Breast epithelium (tissue), 4 donors: ENCODE measurements at places on chromosomes 4 and X.

DNA sequence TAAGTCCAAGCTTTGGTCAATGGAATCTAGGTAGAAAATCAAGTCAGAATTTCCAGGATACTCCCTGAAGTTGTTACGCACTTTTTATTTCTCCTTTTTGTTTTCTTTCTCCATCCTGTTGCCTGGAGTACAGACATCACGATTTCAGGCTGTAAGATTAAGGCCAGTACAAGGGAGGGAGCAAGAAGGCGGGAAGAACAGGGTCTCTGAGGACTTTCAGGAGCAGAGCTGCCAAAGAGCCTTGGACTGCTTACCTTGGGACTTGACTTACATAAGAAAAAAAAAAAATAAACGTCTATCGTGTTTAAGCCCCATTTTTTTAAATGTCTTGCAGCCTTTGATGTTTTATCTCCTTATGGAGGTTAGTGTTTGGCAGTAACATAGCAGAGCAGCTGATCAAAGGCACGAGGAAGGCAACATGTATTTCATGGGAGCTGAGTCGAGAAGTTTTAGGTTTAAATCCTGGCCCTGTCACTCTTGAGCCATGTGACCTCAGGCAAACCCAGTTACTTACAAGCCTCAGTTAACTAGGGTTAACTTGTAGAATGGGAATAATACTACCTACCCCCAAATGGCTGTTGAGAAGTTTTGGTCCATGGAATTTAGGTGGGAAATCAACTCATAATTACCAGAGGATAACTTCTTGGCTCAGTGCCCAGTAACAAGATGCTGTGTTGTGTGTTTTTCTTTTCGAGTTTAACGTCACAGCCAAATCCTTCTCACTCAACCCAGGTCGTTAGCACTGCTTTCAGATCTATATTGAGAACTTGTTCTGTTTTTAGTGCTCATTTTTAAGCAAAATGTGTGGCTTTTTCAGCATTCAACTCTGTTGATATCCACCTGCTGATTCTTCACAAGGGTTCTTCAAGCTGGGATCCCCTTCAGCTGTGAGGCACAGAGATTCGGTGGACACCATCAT is 106.8 kb downstream of the CLNK start:
- H3K27ac ChIP-seq: no peak overlapping the region
- no peak overlapping the region for H3K4me3 ChIP-seq
- H3K27me3 ChIP-seq: no peaks in the 10 kb centered on the region
- H3K4me1 ChIP-seq: no peaks in the 10 kb centered on the region

DNA sequence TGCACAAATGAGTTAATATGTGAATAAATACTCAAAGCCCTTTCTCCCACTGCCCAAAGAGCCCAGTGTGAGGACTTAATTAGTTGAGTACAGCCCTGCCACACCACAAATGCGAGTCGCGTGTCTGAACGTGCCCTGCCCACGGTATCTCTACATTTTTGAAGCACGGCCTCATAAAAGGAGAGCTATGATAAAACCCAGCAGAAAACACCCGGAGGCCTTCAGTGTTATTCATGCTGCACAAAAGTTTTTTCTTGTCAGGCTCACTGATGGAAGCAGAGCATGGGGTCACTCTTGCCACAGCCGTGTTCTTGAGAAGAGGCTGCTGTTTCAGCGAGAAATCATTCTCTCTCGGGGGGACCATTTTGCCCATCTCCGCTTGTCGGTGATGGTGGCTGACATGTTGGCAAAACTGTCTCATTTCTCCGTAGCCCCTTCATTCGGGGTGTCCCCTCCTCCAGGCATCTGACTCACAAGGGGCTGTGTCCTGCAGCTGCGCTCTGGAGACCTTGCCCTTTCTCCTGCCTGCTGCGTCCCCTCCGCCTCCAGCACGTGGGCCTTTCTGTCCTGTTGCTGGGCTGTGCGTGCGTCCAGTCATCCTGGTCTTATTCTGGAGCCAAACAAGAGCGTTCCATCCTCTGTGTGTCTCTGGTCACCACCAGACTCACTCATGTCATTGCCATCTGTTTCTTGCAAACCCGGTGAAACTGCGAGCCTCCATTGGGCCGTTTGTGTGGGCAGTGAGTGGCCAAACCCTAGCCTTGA is 88.8 kb downstream of the SORCS2 start:
- no peaks in the 10 kb centered on the region for H3K27me3 ChIP-seq
- H3K27ac ChIP-seq: no peak overlapping the region
- no peaks in the 10 kb centered on the region for H3K36me3 ChIP-seq
- H3K4me3 ChIP-seq: no peak overlapping the region
- no peak for DNase-seq

GRCh38 chr4:101337688-101338087 is 9.6 kb downstream of the PPP3CA start:
- H3K27ac ChIP-seq: no peak overlapping the region
- no peaks in the 10 kb centered on the region for H3K36me3 ChIP-seq
- H3K4me3 ChIP-seq: no peak overlapping the region
- no peaks in the 10 kb centered on the region for H3K4me1 ChIP-seq

GRCh38 chr4:6282314-6282771 is 12.7 kb downstream of the WFS1 start:
- no peaks in the 10 kb centered on the region for H3K27me3 ChIP-seq
- no peaks in the 10 kb centered on the region for H3K36me3 ChIP-seq
- no peak for DNase-seq
- H3K4me3 ChIP-seq: no peak overlapping the region
- no peaks in the 10 kb centered on the region for H3K4me1 ChIP-seq

GRCh38 chrX:31340587-31340986 is 268.7 kb upstream of the FTHL17 start:
- no peak overlapping the region for H3K4me3 ChIP-seq
- no peaks in the 10 kb centered on the region for H3K36me3 ChIP-seq
- H3K4me1 ChIP-seq: no peaks in the 10 kb centered on the region
- no peaks in the 10 kb centered on the region for H3K27me3 ChIP-seq

DNA sequence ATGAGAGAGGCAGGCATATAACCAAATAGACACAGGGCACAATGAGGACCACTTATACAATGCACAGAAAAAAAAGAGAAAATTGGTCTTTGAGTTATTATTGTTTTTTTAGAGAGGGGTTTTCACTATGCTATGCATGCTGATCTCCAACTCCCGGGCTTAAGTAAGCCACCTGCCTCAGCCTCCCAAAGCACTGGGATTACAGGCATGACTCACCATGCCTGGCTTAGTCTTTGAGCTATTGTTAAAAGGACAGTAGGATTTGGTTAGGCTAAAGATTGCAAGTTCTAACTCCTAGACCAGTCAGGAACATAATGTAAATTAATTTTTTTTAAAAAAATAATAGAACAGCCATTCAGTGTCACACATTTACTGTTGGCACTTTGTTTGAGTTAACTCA is 340.1 kb downstream of the GPAT3 start:
- no peaks in the 10 kb centered on the region for H3K27me3 ChIP-seq
- H3K27ac ChIP-seq: no peak overlapping the region
- no peaks in the 10 kb centered on the region for H3K36me3 ChIP-seq
- DNase-seq: no peak
- H3K4me3 ChIP-seq: no peak overlapping the region

DNA sequence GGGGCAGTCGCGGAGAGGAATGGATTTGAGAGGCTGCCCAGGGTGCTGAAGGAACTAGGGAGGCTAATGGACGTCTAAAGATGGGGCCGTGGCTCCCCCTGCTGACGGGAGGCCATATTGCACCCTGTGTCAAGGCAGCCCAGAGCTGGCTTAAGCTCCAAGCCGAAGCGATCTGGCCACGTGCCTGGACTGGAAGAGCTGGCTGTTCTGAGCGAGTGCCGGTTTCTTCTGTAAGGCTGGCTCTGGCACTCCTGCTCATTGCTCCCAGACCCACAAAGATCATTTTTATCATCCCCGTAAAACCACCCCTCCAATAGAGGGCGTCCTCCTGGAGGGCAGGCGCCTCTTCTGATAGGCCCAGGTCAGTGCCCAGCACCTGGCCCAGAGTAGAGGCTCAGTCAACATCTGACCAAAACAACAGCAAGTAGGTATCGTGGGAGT is 5.6 kb downstream of the PNCK start:
- H3K27ac ChIP-seq: no peak overlapping the region
- no peak overlapping the region for H3K4me3 ChIP-seq
- no peaks in the 10 kb centered on the region for H3K27me3 ChIP-seq
- H3K4me1 ChIP-seq: no peaks in the 10 kb centered on the region
- DNase-seq: peak; percentile 75
- no peaks in the 10 kb centered on the region for H3K36me3 ChIP-seq

- H3K4me3 ChIP-seq: no peak overlapping the region
- H3K27me3 ChIP-seq: peaks cover 13% of the 10 kb centered on the region
- DNase-seq: no peak
- no peaks in the 10 kb centered on the region for H3K4me1 ChIP-seq
Measured at GRCh38 chrX:47634871-47635575, 5.3 kb upstream of the CFP start.

DNA sequence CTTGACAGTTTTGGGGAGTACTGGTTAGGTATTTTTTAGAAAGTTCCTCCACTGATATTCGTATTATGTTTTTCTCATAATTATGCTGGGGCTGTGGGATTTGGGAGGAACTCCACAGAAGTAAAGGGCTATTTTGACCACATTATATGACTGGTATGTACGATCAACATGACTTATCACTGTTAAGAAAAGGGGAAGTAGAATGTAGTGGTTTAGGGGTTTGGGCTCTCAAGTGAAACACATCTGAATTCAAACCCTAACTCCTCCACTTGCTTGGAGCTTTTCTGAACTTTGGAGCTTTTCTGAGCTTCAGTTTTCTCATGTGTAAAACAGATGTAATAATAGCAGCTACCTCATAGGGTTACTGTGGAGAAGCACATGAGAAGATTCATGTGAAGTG is 96.4 kb upstream of the C1GALT1C1 start:
- H3K27ac ChIP-seq: no peak overlapping the region
- H3K4me1 ChIP-seq: no peaks in the 10 kb centered on the region
- DNase-seq: no peak
- no peaks in the 10 kb centered on the region for H3K36me3 ChIP-seq
- no peaks in the 10 kb centered on the region for H3K27me3 ChIP-seq
- H3K4me3 ChIP-seq: no peak overlapping the region

- H3K27ac ChIP-seq: no peak overlapping the region
- H3K36me3 ChIP-seq: no peaks in the 10 kb centered on the region
- H3K27me3 ChIP-seq: no peaks in the 10 kb centered on the region
- no peak overlapping the region for H3K4me3 ChIP-seq
Measured at GRCh38 chr4:79652232-79652631, 244.2 kb upstream of the GK2 start.
